SHP77 (cell line): ENCODE measurements at places on chromosomes 3 and 15.

- no peak for DNase-seq
These were observed 121.9 kb upstream of the ARHGEF3 start for GRCh38 chr3:56923526-56924224.

DNA sequence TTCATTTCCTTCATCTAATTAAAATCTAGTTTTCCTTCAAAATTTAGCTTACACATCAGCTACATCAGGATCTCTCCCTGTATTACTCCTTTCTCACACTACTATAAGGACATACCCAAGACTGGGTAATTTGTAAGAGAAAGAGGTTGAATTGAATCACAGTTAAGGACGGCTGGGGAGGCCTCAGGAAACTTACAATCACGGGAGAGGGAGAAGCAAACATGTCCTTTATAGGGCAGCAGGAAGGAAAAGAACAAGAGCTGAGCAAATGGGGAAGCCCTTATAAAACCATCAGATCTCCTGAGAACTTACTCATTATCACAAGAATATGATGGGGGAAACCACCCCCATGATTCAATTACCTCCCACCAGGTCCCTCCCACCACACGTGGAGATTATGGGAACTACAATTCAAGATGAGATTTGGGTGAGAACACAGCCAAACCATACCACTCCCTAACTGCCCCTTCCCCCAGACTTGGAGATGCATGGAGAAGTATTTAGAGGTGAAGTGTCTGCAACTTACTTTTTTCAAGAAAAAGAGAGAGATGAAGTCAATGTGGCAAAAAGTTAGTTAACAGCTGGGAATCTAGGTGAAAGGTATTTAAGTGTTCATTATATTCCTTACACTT lies 21.3 kb downstream of the PRTG start:
- no peak for DNase-seq

GRCh38 chr15:89105147-89105546 lies 16.9 kb downstream of the ABHD2 start:
- DNase-seq: no peak

- DNase-seq: no peak
These were observed 83.6 kb upstream of the MBNL1 start for GRCh38 chr3:152184971-152185686.

GRCh38 chr3:53242155-53242554 lies 13.7 kb downstream of the TKT start:
- no peak for DNase-seq

DNA sequence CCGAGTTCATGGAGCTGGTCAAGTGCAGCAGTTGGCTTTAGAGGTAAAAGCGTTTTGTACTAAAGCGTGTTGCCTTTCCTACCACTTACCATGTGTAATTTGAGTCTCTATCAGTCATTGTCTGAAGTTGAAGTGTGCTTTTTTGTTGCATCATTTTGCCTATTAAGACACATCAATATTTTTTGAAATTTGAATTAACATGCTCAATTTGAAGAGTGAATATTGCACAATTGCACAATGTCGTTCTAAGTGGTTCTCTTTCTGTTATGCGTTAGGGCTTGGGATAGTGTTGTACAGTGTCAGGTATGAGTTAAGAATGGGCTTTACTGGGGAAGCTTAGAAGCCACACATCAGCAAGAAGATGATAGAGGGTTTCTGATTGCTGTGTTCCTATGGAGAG lies 84.0 kb upstream of the ACKR4 start:
- no peak for DNase-seq

DNA sequence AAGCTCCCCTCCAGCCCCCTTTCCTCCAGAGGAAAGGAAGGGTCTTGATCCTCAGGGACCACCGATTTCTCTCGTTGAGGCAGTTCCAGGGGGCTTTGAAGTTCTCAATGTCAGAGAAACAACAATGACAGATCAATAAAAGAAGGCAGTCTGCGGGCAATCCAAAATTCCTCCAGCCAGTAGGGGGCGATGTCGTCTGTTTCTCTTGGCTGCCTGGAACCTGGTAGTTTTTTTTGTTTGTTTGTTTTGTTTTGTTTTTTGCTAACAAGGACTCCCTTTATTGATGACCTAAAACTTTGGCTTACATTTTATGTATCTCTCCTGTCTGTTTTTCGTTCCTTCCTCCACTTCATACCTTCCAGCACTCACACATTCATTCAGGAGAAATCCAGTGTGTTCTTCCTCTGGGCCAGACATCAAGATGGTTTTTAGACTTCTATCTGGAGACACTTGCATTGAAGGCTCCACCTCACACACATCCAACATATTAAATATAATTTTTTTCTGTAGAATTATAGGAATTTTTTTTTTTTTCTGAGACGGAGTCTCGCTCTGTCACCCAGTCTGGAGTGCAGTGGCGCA lies 276.6 kb downstream of the RPLP1 start:
- peak; percentile 1 for DNase-seq

DNA sequence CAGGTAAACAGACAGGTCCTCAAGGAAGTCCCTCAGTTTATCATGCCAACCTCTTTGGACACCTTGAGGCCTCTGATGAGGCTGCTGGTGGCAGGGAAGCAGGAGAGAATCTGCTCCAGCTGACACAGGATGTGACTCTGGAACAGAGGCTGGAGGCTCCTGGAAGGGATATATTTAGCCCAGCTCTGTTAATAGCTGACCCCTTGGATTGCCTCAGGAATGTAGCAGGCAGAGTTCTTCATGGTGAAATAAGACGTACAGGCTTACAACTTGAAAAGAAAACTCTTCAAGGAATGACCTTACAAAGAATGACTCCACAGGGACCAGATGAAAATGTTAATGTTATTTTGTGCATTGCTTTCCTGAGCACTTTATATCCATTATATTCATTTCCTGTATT lies 90.5 kb downstream of the AQP9 start:
- no peak for DNase-seq

- DNase-seq: no peak
These were observed 82.6 kb upstream of the TJP1 start for GRCh38 chr15:29904757-29905417.

DNA sequence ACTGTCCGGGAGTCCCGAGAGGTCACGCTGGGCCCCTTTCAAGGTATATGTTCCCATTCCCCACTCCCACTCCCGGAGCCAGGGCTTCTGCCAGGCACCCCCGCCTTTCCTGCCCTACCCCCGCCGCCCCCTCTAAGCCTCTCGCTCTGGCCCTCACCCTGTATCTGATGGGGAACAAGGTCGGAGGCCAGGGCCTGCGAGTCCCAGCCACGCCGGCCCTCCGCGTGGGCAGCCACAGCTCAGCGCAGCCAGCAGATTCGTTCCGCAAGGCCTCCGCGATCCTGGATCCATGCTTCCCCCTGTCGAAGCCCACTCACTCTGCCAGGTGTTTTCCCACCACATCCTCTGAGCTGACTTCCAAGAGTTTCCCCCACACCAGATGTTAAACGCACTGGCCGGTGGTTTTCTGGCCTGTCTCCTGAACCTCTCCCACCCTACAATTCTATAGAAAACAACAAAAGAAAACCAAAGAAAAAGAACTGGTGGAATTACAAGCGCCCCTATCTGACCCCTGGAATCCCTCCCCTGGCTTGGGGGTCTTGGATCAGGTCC lies 303.7 kb downstream of the NTRK3 start:
- no peak for DNase-seq

GRCh38 chr3:49295489-49296058 lies 18.5 kb upstream of the C3orf62 start:
- DNase-seq: peak; percentile 28
